ENCODE measurements at places on chromosomes 16 and 17.

GRCh38 chr17:39183720-39184119, 13.7 kb downstream of the CACNB1 start:
- DNase-seq, result no peak

DNA sequence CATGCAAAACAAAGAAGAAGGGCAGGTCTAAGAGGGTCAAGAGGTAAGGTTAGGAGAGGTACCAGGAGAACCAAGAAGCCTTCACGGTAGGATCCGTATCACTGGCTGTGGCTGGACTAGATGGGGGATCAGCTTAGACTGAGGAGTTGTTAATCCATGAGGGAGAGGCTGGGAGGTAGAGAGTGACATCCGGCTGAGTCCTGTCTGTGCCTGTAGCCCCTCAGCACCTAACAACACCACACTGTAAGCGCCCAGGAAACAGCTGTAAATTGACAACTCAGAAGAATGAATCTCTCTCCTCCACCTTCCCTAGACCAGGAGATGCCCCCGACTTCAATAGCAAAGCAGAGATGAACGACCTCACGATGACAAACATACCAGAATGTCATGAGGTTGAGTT, 199.4 kb upstream of the RPL38 start:
- DNase-seq, result no peak

DNA sequence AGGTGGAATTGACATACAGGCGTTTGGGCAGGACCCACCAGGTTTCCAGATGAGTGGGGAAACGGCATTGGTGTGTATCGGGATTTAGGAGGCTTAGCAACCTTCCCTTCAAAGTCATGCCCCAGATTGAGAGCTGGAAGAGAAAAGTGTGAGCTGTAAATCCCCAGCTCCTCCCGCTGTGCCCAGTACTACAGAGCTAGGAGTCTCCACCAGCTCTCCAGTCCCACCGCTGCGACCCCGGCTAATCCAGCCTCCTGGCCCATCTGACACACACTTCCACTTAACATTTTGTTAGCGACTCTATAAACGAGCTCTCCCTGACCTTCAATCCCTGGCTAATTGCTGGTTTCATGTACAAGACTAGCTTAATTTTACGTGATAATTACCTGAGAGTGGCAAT, 29.9 kb upstream of the LHX1 start:
- DNase-seq, result no peak

DNA sequence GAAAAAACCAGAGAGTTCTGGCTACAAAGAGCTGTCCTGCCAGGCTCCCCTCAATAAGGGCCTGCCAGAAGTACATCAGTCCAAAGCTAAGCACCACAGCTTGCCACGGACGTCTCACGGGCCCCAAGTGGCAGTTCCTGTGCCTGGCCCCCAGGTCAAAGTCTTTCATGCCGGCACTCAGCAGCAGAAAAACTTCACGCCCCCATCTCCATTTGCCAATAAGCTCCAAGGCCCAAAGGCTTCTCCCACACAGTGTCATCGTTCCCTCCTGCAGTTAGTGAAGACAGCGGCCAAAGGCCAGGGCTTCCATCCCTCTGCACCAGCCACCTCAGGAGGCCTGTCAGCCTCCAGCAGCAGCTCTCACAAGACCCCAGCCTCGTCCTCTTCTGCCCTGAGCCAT, 27.4 kb downstream of the UBN1 start:
- no peak for DNase-seq

DNA sequence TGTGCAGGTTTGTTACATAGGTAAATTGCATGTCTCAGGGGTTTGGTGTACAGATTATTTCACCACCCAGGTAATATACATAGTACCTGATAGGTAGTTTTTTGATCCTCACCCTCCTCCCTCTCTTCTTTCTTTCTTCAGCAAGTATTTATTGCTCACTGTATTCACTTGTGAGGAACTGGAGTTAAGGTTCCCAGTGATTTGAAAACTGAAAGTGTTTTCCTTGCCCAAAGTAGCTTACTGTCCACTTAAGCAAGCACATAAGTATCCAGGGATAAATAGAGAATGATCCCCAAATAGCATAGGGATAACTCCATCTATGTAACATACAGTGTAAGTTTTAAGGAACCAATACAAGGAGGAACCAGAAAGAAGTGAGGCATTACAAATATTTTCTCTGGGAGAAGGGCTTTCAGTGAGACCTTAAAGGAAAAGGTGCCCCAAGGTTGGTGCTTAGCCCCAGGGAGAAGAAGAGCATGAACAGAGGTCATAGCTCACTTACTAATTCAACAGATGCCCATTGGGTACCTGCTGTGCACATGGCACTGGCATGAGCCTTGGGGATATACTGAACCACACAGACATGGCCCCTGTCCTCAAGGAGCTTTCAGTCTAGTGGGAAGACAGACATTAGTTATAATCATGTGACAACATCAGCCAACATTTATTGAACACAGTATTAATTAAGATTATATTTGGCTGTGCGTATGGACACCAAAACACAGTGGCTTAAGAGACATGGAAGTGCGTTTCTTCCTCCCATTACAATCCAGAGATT, 17.0 kb downstream of the MYL4 start:
- DNase-seq, result no peak

DNA sequence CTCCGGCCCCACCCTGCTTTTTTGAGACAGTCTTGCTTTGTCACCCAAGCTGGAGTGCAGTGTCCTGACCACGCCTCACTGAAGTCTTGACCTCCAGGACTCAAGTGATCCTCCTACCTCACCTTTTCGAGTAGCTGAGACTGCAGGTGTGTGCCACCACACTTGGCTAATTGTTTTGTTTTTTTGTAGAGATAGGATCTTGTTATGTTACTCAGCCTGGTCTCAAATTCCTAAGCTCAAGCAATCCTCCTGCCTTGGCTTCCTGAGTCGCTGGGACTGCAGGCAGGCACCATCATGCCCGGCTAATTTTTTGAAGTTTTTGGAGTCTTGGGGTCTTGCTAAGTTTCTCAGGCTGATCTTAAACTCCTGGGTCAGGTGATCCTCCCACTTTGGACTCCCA, 206.7 kb downstream of the SHISA9 start:
- no peak for DNase-seq

- DNase-seq, result no peak
These were observed 77.5 kb upstream of the N4BP1 start for GRCh38 chr16:48687421-48688038.

GRCh38 chr17:81983639-81984373, 6.4 kb downstream of the ASPSCR1 start:
- no peak for DNase-seq

DNA sequence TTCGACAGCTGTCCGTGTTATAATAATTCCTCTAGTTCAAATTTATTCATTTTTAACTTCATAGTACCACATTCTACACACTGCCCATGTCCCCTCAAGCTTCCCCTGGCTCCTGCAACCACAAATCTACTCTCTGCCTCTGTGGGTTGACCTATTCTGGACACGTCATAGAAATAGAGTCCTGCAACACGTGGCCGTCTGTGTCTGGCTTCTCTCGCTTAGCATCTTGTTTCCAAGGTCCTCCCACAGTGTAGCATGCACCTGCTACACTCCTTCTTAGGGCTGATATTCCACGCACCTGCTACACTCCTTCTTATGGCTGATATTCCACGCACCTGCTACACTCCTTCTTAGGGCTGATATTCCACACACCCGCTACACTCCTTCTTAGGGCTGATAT, 16.5 kb downstream of the SCGB1C2 start:
- DNase-seq, result no peak

- DNase-seq, result no peak
These were observed 6.7 kb upstream of the ABCA9 start for GRCh38 chr17:69067274-69068047.

- no peak for DNase-seq
These were observed 8.3 kb upstream of the GALK1 start for GRCh38 chr17:75773121-75773807.

DNA sequence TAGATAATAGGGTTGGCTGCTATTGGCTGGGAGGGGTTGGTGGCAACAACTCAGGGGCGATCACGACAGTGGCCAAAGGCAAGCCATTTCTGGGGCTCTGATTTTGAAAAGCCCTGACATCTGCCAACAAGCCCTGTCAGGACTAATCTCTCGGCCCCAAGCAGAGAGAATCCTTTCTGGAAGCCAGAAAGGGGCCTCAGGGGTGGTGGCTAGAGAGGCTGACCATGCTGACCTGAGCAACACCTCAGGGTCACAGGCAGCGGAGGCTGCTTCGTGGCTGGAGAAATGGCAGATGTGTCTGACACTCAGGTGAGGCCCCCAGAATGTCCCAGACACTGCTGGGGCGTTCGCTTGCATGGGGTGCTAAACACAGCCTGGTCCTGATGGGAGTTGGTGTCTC, 35.0 kb upstream of the ZFP90 start:
- no peak for DNase-seq

DNA sequence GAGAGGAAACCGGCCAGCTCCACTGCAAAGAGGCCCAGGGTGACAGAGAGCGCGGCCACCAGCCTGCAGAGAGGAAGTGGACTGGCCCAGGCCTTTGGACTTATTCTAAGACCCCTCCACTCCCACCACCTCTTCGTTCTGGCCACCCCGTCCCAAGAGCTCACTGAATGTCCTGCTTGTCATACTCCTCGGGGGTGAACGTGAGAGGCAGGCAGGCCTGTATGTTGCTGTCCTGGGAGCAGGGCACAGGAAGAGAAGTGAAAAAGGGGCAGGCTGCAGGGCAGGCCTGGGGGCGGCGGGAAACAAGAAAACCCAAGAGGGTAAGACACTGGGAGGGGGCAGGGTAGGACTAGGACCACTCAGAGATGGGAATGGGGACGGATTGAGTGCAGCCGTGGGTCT, 384 bp downstream of the TMEM107 start:
- no peak for DNase-seq

GRCh38 chr17:57484826-57485565, 228.7 kb downstream of the MSI2 start:
- DNase-seq, result no peak

GRCh38 chr16:76583466-76583865, 306.3 kb downstream of the CNTNAP4 start:
- DNase-seq, result no peak

DNA sequence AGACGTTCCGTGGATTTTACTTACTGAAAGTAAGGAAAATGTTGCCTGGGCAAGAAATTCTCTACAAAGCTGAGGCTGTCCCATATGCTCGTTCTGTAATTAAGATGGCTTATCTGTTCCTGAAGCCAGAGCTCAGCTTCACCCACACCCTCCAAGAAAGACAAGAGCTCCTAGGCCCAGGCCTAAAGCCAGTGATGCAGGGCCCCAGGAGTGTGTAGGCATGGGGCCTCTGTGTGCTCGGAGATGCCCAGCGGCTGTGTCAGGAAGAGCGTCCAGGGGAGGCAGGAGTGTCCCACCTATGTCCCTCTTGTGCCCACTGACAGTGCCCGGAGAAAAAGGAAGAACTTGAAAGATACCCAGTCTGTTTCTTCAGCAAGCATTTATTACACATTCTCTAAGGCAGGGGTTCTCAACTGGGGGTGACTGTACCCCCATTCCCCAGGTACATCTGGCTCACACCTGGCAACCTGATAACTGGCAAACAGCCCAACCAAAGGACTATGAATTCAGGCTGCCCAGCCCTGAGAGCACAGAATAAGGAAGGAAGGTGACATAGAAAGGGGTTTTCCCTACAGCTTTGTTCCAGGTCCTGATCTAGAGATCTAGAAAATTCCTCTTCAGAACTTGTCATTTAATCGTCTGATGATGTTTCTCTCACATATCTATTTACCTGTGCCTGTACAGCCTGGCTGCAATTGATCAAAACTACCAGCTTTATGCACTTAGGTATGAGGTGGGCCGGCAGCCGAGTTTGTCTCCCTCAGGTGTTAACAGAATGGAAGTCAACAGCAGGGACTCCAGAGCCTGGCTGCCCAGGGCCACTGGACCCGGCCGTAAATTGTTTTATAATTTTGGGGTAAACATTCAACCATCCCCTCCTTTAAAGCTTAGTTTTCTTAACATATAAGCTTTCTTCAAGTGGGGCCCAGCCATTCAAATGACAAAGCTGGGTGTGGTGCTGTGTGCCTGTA, 12.0 kb downstream of the SNN start:
- DNase-seq, result no peak

DNA sequence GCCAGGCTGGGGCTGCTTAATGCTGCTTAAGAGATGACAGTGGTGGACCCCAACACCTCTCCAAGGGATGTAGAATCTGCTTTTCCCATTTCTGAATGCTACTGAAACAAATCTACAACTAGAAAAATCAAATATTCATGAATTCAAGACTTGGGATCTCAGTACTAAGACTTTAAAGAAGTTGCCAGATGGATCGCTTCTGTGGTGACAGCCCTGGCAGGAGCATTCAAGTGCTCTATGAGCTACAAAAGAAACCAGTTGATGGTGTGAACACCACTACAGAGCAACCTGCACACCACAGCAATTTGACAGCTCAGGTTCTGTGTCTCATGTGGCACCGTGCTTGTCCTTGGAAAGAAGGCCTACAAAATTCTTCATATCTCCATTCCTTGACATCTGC, 42.6 kb downstream of the SIAH1 start:
- no peak for DNase-seq

- DNase-seq, result no peak
These were observed 217.8 kb downstream of the SPECC1 start for GRCh38 chr17:20226814-20227482.

DNA sequence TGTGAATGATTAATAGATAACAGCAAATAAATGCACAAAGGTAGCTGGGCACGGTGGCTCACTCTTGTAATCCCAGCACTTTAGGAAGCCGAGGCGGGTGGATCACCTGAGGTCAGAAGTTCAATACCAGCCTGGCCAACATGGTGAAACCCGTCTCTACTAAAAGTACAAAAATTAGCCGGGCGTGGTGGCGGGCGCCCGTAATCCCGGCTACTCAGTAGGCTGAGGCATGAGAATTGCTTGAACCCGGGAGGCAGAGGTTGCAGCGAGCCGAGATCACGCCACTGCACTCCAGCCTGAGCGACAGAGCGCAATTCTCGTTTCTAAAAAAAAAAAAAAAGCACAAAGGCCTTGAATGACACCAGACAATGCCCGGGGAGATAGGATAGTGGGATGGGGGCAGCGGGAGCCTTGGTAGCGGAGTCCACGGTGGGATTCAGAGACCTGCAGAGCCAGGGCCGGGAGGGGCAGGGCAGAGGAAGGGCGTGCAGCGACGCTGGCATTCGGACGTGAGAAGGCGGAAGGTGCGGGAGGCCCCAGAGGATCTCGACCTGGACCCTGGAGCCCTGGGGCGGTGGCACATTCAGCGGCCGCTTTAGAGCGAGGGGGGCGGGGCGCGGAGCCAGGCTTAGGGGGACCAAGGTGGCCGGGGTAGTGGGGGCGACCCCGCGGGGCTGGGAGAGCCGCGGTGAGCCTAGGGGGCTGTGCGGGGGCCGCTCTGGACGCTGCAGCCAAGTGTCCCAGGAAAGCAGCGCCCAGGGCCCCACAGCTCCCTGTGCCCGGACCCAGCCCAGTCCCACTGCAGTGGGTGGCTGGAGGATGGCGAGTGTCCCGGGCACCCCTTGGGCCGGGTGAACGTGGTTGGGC, 999 bp upstream of the FLYWCH2 start:
- DNase-seq, result no peak

- DNase-seq, result no peak
These were observed at the start of gene RAB34 for GRCh38 chr17:28717578-28718332. Gene RAB34 (minus strand): TSS chr17:28717868. CDS start chr17:28717266, 602 bp downstream.

- no peak for DNase-seq
These were observed 1342.5 kb downstream of the TP53TG3F start for GRCh38 chr16:34801875-34802274.

- no peak for DNase-seq
These were observed 51.4 kb upstream of the MNT start for GRCh38 chr17:2452216-2452750.
